ENCODE measurements at places on chromosomes 5 and 9.

DNA sequence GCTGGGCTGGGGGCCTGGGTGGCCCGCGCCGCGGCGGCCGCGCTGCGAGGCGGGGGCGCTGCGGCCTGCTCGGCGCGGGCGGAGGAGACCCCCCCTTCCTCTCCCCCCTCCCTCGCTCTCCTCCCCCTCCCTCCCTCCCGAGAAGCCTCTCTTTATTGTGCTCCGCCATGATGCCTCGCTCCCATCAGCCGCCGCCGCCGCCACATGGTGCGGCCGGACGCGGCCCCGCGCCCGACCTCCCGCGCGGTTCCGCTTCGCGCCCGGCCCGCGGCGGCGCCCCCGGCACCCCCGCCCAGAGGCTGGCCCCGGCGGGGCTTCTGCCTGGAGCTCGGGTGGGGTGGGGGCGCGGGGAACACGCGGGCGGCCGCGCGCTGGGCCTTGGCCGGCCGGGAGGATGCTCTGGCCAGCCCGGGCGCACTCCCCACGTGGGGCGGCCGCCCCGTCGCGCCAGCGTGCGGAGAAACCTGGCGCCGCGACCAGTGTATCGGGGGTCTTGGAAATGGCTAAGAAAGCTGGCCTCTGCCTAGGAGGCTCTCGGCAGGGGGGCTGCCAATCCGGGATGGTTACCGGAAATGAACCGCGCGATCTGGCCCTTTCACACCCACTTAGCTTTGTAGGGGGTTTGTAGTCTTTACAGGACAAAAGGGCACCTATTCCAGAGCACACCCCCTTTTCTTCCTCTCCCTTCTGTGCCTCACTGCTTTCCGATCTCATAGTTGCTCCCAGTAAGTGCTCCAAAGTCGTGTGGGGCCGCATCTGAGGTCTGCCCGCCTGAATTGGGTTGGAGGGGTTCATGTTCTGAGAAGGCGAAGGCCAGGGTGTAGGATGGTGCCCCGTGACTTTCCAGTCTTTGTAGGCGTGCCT, 1.0 kb downstream of the SET start:
- peak; percentile 70 for DNase-seq

DNA sequence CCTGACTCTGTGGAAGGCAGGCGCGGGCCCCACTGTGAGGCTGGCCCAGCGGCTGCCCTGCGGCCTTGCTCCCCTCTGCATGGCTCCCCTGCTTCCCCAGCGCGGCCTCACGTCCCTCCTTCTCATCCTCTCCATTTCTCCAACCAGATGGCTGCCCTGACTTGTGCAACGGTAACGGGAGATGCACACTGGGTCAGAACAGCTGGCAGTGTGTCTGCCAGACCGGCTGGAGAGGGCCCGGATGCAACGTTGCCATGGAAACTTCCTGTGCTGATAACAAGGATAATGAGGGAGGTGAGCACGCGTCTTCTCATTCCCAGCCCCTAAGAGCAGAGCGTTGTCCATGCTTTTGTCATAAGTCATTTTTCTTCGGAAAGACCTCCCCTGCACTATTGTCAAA, 129.0 kb upstream of the WWC1 start:
- DNase-seq: no peak

- DNase-seq: no peak
These were observed 6.7 kb downstream of the PTCH1 start for GRCh38 chr9:95509851-95510708.

GRCh38 chr9:94971378-94972131, 245.1 kb downstream of the AOPEP start:
- DNase-seq: no peak

DNA sequence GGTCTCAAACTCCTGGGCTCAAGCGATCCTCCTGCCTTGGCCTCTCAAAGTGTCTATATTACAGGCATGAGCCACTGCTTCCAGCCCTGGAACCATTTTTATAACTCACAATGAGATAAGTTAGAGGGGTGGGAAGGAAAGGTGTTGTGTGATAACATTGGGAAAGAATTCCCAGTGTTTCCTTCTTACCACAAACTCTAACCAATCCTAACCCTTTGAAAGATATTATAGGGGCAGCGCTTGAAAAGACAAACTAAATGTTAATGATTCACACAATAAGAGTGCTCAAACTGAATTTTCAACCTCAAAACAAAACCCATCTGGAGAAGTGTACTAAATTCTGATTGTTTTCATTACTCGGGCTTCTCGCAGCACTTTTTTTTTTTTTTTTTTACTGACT, 109.7 kb downstream of the TSSK1B start:
- no peak for DNase-seq

- no peak for DNase-seq
These were observed 1117.2 kb upstream of the DMAC1 start for GRCh38 chr9:8916771-8917170.

- peak; percentile 78 for DNase-seq
These were observed 41.2 kb downstream of the DBH start for GRCh38 chr9:133677126-133678010.

DNA sequence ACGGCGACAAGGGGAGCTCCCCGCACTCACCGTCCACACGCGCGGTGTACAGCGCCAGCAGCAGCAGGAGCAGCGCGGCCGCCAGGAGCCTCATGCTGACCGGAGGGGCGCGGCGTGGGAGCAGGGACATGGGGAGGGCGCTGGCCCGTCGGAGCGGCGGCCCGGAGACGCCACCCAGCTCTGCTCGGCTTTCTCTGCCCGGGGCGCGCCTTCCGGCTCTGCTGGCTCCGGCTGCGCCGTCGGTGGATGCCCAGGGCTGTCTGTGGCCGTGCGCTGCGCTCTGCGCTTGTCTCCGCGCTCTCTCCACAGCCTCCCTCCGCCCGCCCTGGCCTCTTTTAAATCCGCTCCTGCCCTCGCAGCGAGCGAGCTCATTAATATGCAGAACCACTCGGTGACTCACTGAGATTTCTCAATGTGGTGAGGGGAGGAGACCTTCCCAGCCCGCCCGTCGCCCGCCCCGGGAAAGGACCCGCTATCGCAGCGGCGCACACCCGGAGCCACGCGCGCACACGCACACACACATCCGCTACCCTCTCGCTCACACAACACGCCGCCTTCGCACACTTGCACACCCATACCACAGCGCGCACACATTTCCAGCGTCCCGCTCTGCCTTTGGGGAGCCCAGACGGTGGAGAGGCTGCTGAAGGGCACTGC, at the start of gene CXCL14:
Gene CXCL14 (minus strand): TSS at position 307 of the 657 bp plus-strand sequence. CDS start 213 bp downstream, at position 94.
- DNase-seq: no peak

GRCh38 chr5:102857076-102857818, 102.1 kb downstream of the PAM start:
- no peak for DNase-seq

DNA sequence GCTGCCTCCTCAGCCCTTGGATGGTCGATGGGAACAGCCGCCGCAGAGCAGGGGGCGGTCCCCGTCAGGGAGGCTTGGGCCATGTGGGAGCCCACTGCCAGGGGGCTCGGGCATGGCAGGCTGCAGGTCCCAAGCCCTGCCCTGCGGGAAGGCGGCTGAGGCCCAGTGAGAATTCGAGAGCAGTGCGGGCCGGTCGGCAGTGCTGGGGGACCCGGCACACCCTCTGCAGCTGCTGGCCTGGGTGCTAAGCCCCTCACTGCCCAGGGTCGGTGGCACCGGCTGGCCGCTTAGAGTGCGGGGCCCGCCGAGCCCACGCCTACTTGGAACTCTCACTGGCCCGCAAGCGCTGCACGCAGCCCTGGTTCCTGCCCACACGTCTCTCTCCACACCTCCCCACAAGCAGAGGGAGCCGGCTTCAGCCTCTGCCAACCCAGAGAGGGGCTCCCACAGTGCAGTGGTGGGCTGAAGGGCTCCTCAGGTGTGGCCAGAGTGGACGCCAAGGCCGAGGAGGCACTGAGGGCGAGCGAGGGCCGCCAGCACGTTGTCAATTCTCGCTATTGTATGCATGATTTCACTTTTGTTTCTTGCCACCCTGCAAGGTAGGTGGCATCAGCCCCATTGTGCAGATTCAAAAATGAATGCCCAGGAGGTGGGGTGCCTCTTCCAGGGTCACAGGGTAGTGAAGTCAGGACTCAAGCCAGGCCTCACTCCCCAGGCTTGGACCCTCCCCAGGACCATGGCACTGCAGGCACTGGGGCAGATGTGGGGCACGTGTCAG, 48.6 kb downstream of the COL15A1 start:
- no peak for DNase-seq

- DNase-seq: no peak
These were observed 246.7 kb upstream of the COX7C start for GRCh38 chr5:86371061-86371460.

- DNase-seq: no peak
These were observed 26.6 kb downstream of the KCNT1 start for GRCh38 chr9:135728436-135729110.

- no peak for DNase-seq
These were observed 18.4 kb downstream of the TRIM32 start for GRCh38 chr9:116705531-116705930.

DNA sequence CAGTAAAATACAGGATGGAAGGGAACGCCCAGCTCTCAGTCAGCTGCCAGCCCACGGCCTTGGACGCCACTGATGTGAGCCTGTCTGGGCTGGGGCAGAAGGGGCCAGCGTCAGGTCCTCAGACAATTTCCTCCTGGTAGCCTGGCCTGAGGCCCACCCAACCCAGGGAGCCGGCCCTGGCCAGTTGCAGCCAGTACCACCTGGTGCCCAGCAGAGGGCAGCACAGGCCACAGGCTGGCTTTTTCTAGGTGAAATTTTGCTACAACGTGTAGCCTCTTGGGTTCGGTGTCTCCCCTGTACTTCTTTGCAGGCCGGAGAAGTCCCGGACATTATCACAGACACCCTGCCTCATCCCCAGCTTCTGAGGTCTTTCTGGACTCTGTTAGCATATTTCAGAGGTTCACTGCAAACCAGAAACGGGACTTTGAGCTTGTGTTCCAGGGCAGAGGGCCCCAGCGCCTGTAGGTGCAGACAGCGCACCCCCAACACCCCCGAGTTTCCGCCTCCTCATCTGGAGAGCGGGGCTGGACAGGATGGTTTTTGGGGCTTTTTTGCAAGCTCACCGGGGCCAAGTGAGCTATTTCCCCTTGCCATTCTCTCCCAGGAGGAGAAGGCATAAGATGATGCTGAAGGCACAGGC, 45.9 kb upstream of the KCNMB1 start:
- peak; percentile 48 for DNase-seq

GRCh38 chr5:142087920-142088679, 20.5 kb upstream of the NDFIP1 start:
- DNase-seq: peak; percentile 66

DNA sequence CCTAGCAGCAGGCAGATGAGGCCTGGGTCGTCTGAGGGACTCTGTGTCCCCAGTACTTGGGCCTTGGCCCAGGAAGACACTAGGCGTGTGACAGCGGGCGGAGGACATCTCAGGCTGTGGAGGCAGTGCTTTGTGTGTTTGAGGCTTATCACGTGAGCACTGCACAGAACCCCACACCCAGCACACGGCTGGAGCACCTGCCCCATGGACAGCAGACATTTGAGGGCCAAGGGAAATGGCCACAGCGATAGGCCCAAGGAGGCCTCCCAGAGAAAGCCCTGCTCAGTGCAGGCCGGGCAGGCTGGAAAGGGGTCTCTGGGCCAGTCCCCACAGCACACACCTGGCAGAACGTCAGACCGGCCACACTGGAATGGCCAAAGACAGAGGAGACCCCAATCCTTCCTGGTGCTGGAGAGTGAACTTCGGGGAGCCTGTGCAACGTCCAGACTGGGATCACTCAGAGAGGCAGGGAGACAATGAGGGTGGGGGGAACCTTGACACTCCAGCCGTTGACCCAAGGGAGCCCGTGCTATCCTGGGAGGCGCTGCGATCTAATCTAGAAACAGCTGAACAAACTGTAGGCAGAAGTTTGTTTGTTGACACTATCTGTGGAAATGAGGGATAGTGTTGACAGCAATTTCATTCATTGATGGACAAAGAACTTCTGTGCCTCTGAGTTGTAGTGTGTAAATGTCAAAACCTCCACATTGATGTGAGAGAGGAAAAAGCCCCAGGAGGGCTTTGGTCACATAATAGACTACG, 19.6 kb upstream of the FLT4 start:
- no peak for DNase-seq

GRCh38 chr9:11893331-11893730, 799.9 kb upstream of the TYRP1 start:
- DNase-seq: no peak

GRCh38 chr5:80055491-80056170, 20.5 kb downstream of the THBS4 start:
- DNase-seq: no peak

- no peak for DNase-seq
These were observed 79.7 kb downstream of the MRPS30 start for GRCh38 chr5:44888435-44888834.

GRCh38 chr5:144395704-144396103, 225.0 kb downstream of the KCTD16 start:
- DNase-seq: no peak

DNA sequence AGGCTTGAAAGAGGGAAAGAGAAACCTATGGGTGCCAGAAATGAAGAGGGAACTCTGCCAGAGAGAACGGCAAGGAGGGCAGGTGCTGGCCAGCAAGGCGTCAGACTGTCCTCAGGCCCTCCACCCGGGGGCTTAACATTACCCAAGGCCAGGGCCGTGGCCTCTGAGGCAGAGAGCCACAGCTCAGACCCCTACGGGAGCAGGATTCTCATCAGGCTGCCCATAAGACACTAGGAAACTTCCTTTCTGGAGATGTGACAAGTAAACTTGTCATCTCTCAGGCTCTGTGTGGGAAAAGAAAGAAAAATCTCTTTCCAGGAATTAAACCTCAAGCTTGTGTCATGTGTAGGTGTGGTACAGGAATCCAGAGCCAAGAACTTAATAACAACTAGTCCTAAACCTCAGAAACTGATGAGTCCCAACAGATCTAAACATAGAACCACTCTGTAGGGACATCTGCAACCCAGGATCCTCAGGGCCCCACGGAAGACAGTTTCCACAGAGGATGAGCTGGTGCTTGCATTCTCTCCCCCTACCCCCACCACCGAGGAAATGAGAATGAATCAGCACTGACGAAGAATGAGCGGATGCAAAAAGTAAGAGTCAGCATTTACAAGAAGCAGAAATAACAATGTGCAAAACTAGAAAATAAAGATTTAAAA, 74.3 kb downstream of the DCP2 start:
- DNase-seq: no peak

- DNase-seq: no peak
These were observed 15.0 kb upstream of the TIFAB start for GRCh38 chr5:135467051-135467625.

GRCh38 chr9:96379461-96379860, 4.0 kb downstream of the SLC35D2 start:
- no peak for DNase-seq

DNA sequence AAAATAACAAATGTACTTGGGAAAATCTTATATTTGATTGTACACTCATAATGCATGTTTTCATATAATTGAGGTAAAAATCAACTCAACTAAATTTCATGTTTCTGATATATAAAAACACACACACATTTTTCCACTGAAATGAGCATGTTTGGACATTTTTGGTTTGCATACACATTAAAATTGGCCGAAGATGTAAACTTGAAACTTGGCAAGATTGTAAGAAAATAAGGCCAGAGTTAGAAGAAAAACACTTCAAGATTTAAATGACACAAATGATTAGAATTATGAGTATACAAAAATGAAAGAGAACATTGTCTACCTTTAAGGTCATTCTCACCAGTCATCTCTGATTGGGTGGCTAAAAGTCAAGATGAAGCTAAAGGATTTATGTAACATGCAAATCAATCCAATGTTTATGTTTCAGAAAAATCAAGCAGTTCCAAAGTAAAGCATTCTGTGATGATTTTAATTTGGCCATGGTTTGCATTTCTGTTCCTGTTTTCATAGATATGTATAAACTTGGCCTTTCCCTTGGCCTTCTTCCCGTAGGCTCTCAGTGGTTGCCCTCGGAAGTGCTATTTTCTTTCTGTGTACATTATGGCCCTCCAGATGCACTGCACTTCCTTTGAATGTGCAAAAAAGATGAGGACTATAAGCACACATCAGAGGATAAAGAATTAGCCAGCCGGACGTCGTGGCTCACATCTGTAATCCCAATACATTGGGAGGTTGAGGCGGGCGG, 1105.4 kb upstream of the DMAC1 start:
- no peak for DNase-seq
